ENCODE measurements at places on chromosomes 5 and 9.

DNA sequence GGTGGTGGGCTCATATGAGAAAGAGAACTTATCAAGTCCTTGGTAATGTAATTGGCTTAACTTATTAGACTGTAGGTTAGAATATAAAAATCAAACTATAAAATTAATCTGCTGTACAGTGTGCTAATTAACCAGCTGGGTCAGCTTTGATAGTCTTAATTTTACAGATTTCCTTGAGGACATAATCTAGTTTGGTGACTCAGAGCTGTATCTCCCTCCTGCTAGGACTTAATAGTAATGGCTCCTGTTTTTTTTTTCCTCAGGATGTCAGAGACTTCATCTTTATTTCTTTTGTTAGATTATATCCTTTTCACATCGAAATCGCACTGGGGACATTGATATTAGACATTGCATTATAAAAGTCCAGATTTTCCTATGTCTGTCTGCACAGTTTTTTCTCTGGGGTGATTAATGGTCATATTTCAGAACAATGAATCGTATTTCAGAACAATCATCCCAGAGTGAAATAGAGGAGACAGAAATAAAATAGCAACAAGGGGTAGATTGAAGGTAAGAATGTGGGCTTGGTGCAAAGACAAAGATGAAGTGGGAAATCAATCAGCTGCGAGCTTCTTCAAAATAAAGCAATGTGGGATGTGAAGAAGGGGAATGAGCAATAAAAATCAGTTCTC is 346.4 kb upstream of the RIOK2 start:
- DNase-seq = no peak

DNA sequence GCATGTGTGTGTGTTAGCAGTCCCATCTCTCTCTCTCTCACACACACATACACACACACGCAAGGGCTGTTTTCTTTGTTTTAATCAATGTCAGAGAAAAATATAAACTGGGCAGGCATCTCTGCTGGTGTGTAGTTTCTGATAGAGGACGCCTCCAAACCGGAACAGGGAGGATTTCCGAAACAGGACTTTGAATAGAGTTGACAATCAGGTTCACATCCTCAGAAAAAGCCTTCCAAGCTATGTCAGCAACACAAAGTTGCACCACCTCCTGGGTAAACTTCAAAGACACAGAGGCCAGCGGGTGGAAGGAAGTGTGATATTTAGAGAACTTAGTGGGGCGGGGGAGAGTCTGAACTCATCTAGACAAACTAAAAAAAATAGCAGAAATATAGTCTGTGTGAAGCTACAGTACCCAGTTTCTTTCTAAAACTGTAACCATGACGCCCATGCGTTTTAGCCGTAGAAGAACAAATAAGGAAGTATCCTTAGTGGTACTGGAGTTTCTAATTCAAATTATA is 1.2 kb downstream of the ST8SIA4 start:
- peak; percentile 32 for DNase-seq

GRCh38 chr9:136762915-136763648 is 1.2 kb downstream of the LCN15 start:
- DNase-seq = peak; percentile 51

DNA sequence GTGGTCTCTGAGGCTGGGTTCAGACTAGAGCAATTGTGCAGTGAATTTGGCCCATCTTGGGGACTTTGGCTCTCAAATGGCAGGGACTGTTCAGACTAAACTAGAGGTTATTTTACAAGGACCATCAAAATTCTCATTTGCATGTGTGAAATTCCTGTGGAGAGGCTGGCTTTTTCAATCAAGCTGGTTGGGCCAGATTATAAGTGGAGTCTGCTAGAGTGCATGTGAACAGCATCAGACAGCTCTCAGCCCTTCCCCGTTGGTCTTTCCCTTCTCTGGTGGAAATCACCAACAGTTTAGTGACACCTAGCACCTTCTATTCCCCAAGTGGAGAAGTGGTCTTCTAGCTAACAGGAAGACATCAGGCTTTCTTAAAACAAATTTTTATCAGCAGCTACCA is 301.3 kb downstream of the CWC27 start:
- DNase-seq = no peak

DNA sequence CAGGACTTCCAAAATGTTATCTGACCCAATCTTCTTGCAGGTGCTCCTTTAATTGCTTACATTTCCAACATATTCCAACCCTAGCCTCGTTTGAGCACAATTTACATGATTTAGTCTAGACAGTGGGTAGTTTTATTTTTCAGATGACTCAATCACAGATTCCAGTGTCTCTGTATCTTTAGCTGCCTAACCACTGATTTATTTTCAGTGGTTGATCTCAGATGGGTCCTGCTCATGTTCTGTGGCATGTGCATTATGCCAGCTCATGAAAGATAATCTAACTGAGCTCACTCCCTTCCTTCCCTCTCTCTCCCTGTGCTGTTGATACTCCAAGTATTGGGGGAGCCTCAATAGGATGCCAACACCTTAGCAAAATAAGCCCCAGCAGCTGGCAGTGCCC is 106.1 kb upstream of the ICE1 start:
- DNase-seq = no peak

Measured in stimulated activated CD4-positive, alpha-beta T cell treated with anti-CD3 and anti-CD28 coated beads, Interleukin-15, amount 100 ng/mL, for 48 hours (primary cell).